A549 (cell line): ENCODE measurements at places on chromosomes 6 and 20. TPM values are rescaled to one million over a fixed set of nuclear protein-coding genes. Genes with fewer than 3 reads are reported as not detected.

CDH22 gene
- polyA plus RNA-seq, result 0.03 TPM in 1 of 3 replicates, not detected in the others

DNA sequence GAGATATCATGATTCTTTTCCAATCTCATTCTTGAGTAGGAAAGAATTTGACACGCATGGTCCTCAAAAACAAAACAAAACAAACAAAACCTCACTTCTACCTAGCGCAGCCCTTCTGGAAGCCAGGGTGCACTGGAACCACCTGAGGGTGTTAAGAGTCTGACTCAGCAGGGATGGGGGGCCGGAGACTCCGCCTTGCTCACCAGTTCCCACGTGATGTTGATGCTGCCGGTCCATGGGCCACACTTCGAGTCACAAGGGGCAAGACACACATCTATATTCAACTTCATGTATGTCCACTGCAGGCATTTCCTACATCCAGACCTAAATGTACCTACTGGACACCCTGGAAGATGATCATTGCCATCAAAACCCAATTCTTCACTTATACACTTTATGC, 30.4 kb downstream of the BFSP1 start:
- no peak for DNase-seq

DNA sequence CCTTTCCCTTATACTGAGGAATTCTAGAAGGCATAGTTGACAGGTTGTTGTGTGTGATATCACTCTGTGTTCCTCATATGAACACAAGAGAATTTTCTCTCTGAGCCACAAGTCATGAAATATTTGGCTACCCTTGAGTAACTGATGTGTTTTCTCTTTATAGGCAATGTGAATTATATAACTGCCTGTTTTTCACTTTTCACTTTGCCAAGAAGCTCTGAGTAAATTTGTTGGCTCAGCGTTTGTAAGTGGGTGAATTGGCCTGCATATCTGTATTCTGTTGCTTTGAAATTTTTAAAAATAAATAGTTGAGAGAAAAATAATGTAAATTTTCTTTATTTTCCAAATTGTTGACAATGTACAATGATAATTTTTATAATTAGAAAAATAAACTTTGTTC, 5.2 kb upstream of the BTBD9 start:
- no peak for DNase-seq

GRCh38 chr20:30985386-30985785, 272.1 kb upstream of the DEFB115 start:
- no peak for DNase-seq

ARFGAP1 gene
- 89.4 to 106 TPM (median 102 TPM) in 3 replicates for polyA plus RNA-seq

RIPOR3 gene
- polyA plus RNA-seq, result 0.05 to 0.06 TPM in 2 of 3 replicates, not detected in the other

DNA sequence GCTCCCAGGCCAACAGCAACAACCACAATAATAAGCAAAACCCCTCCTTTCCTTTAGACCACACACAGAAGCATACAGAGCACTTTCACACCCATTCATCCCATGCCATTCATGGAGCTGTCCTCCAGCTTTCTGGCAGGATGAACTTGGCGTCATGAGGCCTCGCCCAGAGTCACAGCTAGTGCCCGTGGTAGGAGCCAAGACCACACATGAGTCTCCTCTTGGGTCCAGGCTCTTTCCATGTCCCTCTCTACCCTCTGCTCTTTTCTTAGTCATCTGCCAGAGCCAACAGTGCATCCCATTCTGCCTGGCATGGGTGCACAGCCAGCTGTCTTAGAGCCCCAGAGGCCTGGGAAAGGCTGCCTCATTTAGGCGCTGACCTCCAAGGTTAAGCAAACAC, 1.8 kb upstream of the TGM3 start:
- DNase-seq, result no peak

DNA sequence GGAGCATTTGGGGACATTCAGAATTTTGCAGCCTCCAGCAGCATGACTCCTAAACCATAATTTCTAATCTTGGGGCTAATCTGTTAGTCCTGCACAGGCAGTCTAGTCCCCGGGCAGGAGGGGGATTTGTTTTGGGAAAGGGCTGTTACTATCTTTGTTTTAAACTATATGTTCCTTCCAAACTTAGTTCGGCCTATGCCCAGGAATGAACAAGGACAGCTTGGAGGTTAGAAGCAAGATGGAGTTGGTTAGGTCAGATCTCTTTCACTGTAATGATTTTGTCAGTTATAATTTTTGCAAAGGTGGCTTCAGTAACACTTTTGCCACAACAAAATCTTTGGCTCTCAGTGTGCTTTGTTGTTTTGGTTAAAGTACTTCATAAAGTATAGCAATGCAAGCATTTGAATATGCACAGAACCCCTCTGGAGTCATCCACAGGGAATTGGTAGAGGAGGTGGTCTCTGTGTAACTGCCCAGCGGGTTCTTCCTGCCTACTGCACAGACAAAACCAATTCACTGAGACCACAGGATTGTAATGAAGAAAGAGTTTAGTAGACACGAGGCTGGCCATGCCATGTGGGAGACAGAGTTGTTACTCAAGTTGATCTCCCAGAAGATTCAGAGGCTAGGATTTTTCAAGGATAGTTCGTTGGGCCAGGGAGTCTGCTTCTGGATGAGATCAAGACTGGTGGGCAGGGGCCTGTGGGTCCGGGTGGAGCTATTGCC, 224.1 kb upstream of the MYLIP start:
- DNase-seq, result no peak

OR12D2 gene
- polyA plus RNA-seq, result not detected in 3 replicates

- no peak for DNase-seq
These were observed 383.7 kb downstream of the CENPW start for GRCh38 chr6:126723541-126724170.

PDE7B gene
- polyA plus RNA-seq, result 4.7 to 6.6 TPM (median 6.3 TPM) in 3 replicates

GRCh38 chr6:161348628-161348994, 74.8 kb upstream of the AGPAT4 start:
- DNase-seq, result no peak
